ENCODE measurements at places on chromosomes 4 and X.

DNA sequence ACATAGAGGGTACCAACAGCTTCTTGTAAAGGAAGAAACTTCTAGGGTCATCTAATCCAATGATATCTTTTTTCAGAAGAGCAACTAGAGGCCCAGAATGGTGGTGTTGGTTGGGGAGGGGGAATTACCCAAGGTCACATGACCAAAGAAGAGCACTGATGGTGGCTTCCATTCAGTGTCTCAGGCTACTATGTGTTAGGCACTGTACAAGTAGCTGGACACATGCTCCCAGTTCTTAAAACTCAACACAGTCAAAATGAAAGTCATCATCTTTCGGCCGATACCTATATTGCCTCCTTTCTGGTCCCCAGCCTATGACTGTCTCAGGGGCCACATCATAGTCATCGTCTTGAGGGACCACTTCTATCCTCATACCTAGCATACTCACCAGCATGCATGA is 88.1 kb downstream of the ARHGAP6 start:
- H3K36me3 ChIP-seq = no peaks in the 10 kb centered on the region
- no peak overlapping the region for H3K27ac ChIP-seq
- H3K4me1 ChIP-seq = no peaks in the 10 kb centered on the region
- H3K27me3 ChIP-seq = no peaks in the 10 kb centered on the region

- H3K27me3 ChIP-seq = no peaks in the 10 kb centered on the region
- H3K4me3 ChIP-seq = no peak overlapping the region
- peaks cover 5% of the 10 kb centered on the region for H3K4me1 ChIP-seq
- H3K36me3 ChIP-seq = no peaks in the 10 kb centered on the region
- H3K27ac ChIP-seq = no peak overlapping the region
These were observed 45.8 kb downstream of the OSTC start for GRCh38 chr4:108696160-108696559.

- peaks cover 44% of the 10 kb centered on the region for H3K4me1 ChIP-seq
- peaks cover 71% of the 10 kb centered on the region for H3K27me3 ChIP-seq
- H3K4me3 ChIP-seq = peak overlapping the region; percentile 45
These were observed 6.7 kb upstream of the MSX1 start for GRCh38 chr4:4852591-4853362.

GRCh38 chr4:1239950-1240307 is 9.0 kb downstream of the CTBP1 start:
- peaks cover 41% of the 10 kb centered on the region for H3K4me1 ChIP-seq
- H3K36me3 ChIP-seq = peaks cover 66% of the 10 kb centered on the region
- H3K4me3 ChIP-seq = no peak overlapping the region
- no peaks in the 10 kb centered on the region for H3K27me3 ChIP-seq

DNA sequence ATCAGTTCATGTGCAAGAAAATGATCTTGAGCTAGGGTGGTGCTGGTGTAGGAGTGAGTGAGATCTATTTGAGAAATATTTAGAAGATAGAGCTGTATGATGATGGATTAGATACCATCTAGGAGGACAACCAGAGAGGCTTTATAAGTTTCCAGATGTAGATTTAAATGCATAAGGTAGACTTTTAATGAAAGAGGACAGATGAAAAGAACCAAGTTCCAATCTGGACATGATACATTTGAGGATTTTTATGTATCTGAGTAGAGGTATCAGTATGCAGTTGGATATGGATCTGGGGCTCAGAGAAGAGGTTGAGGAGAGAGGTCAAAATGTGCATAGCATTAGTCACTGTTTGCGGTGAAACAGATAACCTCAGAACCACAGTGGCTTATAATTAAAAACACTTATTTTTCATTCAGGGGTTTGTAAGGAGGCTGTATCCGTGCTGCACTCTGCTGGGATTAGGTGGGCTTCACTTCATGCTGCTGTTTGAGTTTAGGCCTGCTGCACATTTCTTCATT is 348.7 kb downstream of the BMPR1B start:
- no peak overlapping the region for H3K27ac ChIP-seq
- H3K27me3 ChIP-seq = no peaks in the 10 kb centered on the region
- H3K36me3 ChIP-seq = no peaks in the 10 kb centered on the region

DNA sequence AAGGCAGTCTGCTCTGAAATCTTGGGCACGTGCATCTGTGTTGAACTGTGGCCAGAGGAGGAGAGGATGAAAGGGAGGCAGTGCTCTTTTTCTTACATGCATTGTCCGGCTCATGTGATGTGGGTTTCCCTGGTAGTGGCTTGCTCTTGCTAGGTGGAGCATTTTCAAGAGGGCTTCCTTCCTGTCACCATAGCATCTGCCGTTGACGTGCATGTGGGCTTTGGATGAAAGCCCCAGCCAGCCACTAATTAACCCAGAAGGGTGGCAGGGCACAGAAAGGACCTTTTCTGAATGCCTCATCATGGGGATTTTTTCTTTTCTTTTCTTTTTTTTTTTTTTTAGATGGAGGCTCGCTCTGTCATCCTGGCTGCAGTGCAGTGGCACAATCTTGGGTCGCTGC is 121.3 kb downstream of the GPR143 start:
- H3K4me3 ChIP-seq = no peak overlapping the region
- peaks cover 9% of the 10 kb centered on the region for H3K4me1 ChIP-seq
- no peak for DNase-seq
- H3K27ac ChIP-seq = no peak overlapping the region
- H3K36me3 ChIP-seq = no peaks in the 10 kb centered on the region

- H3K4me3 ChIP-seq = no peak overlapping the region
- DNase-seq = no peak
These were observed 48.0 kb downstream of the TXK start for GRCh38 chr4:48085821-48086589.

DNA sequence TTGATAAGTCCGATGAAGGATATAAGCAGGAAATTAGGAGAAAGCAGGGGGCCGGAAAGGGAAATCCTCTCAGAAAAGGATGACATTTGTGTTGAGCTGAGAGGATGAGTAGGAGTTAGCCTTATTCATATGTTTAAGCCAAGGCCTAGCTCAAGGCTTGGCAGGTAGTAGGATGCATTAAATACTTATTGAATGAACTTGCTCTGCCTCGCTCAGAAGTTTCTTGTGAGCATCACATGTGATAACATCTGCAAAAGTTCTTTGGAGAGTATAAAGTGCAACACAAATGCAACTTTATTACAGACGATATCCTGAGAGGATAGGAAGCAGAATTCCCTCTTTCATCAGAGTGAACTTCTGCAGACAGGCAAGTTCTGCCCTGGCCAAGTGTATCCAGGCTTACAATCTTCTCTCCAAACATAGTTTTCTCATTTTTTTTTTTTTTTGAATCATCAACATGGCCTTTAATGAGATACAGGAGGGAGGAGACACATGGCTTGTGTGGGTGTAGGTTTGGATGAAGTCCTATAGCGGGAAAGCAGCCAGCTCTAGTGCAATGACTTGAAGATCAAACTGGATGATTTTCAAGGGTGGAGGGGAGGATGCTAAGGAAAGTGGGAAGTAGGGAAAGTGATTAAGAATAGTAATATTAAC is 48.1 kb downstream of the LUZP4 start:
- no peak overlapping the region for H3K4me3 ChIP-seq
- H3K4me1 ChIP-seq = no peaks in the 10 kb centered on the region
- no peak overlapping the region for H3K27ac ChIP-seq
- no peaks in the 10 kb centered on the region for H3K36me3 ChIP-seq

- DNase-seq = no peak
- no peak overlapping the region for H3K27ac ChIP-seq
- H3K4me1 ChIP-seq = peaks cover 64% of the 10 kb centered on the region
- no peak overlapping the region for H3K4me3 ChIP-seq
These were observed 240.0 kb downstream of the BCOR start for GRCh38 chrX:39857780-39858179.

GRCh38 chr4:147104768-147105167 is 159.1 kb upstream of the TTC29 start:
- no peak for DNase-seq
- H3K27ac ChIP-seq = no peak overlapping the region
- no peak overlapping the region for H3K4me3 ChIP-seq
- H3K36me3 ChIP-seq = no peaks in the 10 kb centered on the region

DNA sequence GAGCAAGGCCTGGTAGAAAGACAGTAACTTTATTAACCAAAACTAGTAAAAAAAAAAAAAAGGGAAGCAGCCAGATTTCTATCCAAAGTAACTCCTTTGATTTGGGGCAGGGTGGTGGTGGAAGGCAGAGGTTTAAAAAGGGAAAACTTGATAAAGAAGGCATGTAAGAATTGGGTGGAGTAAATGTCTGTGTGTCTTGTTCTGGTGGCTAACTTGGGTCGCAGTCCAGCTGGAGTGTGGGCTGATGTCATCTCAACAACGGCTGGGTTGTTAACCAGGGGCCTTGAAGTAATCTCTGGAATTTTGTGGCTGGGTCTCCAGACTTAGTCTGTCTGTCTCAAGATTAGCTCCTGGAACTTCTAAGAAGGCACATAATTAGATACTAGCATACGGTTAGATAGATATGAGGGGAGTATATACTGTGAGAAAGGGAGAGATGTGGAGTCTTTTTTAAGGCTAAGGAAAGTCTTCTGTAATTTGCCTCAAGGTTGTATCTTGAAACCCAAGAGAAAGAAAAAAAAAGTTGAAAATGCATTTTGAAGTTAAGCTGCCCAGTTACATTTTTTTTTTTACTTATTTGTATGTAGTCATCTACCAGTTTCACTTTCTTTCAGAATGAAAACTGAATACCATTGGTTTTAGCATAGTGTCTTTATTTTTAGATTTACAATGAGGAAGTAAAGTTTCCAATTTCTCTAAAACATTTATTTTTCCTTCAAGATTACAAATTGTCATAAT is 48.3 kb downstream of the MTHFD2L start:
- H3K27me3 ChIP-seq = no peaks in the 10 kb centered on the region
- no peak overlapping the region for H3K27ac ChIP-seq
- DNase-seq = no peak
- no peaks in the 10 kb centered on the region for H3K36me3 ChIP-seq

- no peak for DNase-seq
- no peak overlapping the region for H3K4me3 ChIP-seq
- no peak overlapping the region for H3K27ac ChIP-seq
These were observed 7.4 kb upstream of the TBC1D25 start for GRCh38 chrX:48532161-48532560.

DNA sequence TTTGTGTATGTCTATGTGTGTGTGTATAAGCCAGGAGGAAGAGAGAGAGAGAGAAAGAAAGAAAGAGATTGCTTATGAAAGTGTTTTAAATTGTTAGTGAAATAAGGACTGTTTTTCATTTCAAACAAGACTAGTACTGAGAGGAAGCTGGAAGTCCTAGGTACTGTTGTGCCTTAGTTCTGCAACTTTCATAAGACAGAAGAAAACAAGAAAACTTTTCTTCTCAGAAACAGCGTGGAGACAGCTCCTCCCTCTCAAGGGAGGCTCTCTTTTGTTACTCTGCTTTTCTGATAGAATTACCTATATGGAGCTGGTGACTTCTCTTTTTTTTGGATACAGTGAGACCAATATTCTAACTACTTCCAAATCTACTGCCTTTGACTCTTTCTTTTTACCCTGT is 62.5 kb downstream of the BANK1 start:
- no peaks in the 10 kb centered on the region for H3K36me3 ChIP-seq

DNA sequence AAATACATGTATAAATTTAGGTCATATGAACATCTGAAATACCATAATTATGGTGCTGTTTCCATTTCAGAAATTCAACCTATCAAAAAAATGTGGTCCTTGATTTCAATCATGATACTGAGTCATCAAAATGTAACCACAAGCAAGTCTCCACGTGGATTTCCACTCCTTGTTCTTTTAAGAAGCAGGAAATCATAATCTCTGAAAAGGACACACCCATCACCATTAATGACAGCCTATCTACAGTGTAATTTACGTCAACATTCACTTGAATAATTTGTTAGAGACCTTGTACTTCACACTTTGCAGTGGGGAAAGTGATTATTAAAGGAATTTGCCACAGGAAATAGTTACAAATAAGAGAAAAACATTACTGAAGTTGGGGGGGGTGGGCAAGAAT is 17.7 kb upstream of the SLC7A11 start:
- H3K4me1 ChIP-seq = no peaks in the 10 kb centered on the region
- no peaks in the 10 kb centered on the region for H3K36me3 ChIP-seq
- DNase-seq = no peak
- H3K27me3 ChIP-seq = no peaks in the 10 kb centered on the region
- no peak overlapping the region for H3K27ac ChIP-seq
- H3K4me3 ChIP-seq = no peak overlapping the region

DNA sequence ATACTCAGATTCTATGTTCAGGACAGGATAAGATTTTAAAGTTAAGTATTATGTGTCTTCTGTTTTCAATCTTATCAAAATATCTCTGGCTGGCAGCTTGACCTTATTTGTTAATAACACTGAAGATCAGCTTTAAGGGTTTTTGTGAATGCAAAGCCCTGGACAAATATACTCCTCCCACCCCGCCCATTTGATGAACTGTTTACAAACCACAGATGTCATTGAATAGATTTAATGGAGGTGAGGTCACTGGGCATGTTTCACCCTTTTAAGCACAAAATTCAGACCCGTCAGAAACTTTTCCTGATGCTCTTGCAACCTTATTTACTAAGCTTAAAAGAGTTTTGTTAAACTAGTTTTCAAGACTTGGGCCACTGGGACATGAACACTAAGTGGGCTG is 10.1 kb upstream of the CXCL8 start:
- H3K36me3 ChIP-seq = no peaks in the 10 kb centered on the region
- H3K27me3 ChIP-seq = no peaks in the 10 kb centered on the region
- no peak overlapping the region for H3K4me3 ChIP-seq

GRCh38 chr4:664713-665231 is 9.3 kb downstream of the ATP5ME start:
- H3K27ac ChIP-seq = no peak overlapping the region
- no peaks in the 10 kb centered on the region for H3K27me3 ChIP-seq
- H3K4me3 ChIP-seq = peak overlapping the region; percentile 86
- no peaks in the 10 kb centered on the region for H3K36me3 ChIP-seq
- no peak for DNase-seq

- no peaks in the 10 kb centered on the region for H3K4me1 ChIP-seq
- no peak overlapping the region for H3K4me3 ChIP-seq
- H3K27me3 ChIP-seq = no peaks in the 10 kb centered on the region
- no peak for DNase-seq
- H3K27ac ChIP-seq = no peak overlapping the region
These were observed 72.1 kb downstream of the BANK1 start for GRCh38 chr4:101862595-101862994.

DNA sequence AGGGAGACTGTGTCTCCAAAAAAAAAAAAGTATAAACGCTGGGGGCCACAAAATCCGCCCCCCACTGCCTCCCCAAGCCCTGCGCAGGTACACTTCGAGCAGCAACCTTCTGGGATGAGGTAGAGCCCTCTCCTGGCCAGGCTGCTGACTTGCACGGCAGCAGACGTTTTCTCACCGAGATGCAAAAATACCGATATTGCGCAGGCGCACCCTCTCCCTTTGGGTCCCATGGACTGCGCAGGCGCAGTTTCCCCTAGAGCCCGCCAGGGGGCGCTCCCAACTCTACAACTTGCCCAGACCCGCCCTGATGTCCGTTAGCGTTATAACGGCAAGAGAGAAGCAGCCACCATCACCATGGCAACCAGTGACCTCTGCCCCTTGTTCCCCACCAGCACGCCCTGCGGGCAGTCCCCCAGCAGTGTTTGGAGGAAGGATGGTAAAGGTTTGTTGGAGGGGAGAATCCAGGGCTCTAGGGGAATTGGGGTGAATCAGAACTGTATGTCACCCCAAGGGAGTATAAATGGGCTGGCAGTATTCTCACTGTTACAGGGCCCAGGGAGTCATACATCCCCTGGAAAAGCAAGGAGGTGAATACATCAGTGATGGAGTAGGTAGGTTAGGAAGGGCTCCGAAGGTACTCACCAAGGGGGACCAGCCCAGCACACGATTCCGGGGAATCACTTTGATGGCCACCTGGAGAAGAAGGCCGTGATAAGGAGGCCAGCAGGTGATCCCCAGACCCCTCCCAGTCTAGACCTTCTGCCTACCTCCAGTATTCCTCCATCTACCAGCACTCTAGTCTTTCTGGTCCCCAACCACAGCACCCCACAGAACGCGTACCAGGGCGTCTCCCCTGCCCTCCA is 1.5 kb downstream of the PIM2 start:
- H3K27ac ChIP-seq = peak overlapping the region; percentile 61
- H3K4me1 ChIP-seq = peaks cover 69% of the 10 kb centered on the region
- H3K27me3 ChIP-seq = no peaks in the 10 kb centered on the region
- H3K4me3 ChIP-seq = peak overlapping the region; percentile 89
- peaks cover 55% of the 10 kb centered on the region for H3K36me3 ChIP-seq

All from CD4-positive, alpha-beta T cell (primary cell).